CD4-positive, alpha-beta memory T cell (primary cell): ENCODE measurements at places on chromosomes 7 and 10. TPM values are rescaled to one million over a fixed set of nuclear protein-coding genes. Genes with fewer than 3 reads are reported as not detected.
A peak's percentile ranks its signal among the peaks of the same experiment; 100 is the strongest.

DNA sequence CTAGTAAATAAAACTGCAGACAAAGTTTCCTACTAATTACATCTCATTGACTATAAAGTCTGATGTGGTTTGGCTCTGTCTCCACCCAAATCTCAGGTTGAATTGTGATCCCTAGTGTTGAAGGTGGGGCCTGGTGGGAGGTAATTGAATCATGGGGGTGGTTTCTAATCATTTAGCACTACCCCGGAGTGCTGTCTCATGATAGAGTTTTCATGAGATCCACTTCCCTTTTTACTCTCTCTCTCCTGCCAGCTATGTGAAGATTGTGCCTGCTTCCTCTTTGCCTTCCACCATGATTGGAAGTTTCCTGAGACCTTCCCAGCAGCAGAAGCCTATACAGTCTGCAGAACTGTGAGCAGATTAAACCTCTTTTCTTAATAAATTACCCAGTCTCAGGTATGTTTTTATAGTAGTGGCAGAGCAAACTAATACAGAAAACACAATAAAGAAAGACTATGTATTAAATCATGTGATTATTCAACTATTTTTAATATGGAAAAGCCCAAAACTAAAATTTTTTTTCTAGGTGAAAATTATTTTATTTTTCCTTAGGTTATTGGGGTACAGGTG is 232.1 kb downstream of the FZD1 start:
- H3K27ac ChIP-seq, result no peak overlapping the region
- H3K4me3 ChIP-seq, result no peak overlapping the region
- no peak for DNase-seq
- H3K27me3 ChIP-seq, result no peaks in the 10 kb centered on the region

GRCh38 chr10:70913191-70913892 is 25.0 kb upstream of the PCBD1 start:
- H3K36me3 ChIP-seq, result no peaks in the 10 kb centered on the region
- no peak for DNase-seq
- H3K4me1 ChIP-seq, result no peaks in the 10 kb centered on the region
- H3K27me3 ChIP-seq, result no peaks in the 10 kb centered on the region
- no peak overlapping the region for H3K4me3 ChIP-seq
- H3K27ac ChIP-seq, result no peak overlapping the region

DNA sequence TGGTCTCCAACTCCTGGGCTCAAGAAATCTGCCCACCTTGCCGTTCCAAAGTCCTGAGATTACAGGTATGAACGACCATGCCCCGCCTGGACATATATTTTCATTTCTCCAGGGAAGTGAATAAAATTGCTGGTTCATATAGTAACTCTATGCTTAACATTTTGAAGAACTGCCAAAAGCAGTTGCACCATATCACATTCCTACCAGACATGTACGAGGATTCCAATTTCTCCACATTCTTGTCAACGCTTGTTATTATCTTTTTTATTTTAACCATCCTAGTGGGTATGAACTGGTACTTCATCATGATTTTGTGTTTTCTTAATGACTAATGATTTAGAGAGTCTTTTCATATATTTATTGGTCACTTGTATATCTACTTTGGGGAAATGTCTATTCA is 21.9 kb upstream of the CPN1 start:
- no peaks in the 10 kb centered on the region for H3K36me3 ChIP-seq
- DNase-seq, result no peak
- H3K27ac ChIP-seq, result no peak overlapping the region
- H3K27me3 ChIP-seq, result no peaks in the 10 kb centered on the region
- no peaks in the 10 kb centered on the region for H3K4me1 ChIP-seq

GRCh38 chr7:13279854-13280435 is 592.5 kb downstream of the ARL4A start:
- no peak overlapping the region for H3K4me3 ChIP-seq
- DNase-seq, result peak; percentile 36
- H3K27ac ChIP-seq, result no peak overlapping the region
- no peaks in the 10 kb centered on the region for H3K36me3 ChIP-seq
- no peaks in the 10 kb centered on the region for H3K4me1 ChIP-seq
- no peaks in the 10 kb centered on the region for H3K27me3 ChIP-seq

GRCh38 chr7:155233311-155234157 is 64.1 kb upstream of the INSIG1 start:
- H3K4me1 ChIP-seq, result no peaks in the 10 kb centered on the region
- H3K27me3 ChIP-seq, result no peaks in the 10 kb centered on the region
- H3K36me3 ChIP-seq, result no peaks in the 10 kb centered on the region
- H3K4me3 ChIP-seq, result no peak overlapping the region

GPNMB gene
- total RNA-seq, result 32.5 TPM

SLC13A1 gene
- not detected for total RNA-seq
